ENCODE measurements at places on chromosomes 1 and 21.

DNA sequence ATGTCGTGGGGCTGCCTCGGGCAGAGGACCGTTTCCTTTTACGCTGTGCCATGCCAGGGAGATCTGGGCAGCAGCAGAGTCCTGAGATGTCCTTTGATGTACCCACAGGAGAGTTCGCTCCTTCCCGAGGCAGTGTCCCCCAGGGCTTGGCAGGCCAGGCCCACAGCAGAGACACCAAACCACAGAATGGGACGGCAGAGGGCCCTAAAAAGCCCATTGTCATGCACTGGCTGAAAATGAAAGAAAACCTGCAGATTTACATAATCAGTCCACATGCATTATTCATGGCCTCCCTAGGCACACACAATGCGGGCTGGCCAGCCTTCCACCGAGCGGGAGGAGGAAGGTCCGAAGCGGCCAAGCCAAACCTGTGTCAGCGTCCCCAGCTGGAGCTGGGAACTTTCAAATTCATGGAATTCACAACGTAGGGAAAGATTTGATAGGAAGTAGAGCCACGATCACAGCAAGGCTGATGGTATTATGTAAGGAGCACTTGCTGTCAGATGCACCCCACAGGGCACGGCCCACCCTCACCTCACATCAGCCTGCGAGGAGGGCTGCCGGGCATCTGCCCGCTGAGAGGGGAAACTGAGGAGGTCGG, 25.3 kb upstream of the EFHD2 start:
- DNase-seq, result no peak

GRCh38 chr1:230693221-230693620, 20.7 kb downstream of the AGT start:
- no peak for DNase-seq

GRCh38 chr1:175637911-175638310, 105.5 kb downstream of the TNR start:
- DNase-seq, result no peak

- DNase-seq, result no peak
Observed at GRCh38 chr1:40435471-40435870, 14.8 kb upstream of the ZFP69B start.

- DNase-seq, result no peak
Observed at GRCh38 chr1:6904476-6905170, 119.4 kb downstream of the CAMTA1 start.

Data from mesothelial cell of epicardium (in vitro differentiated cells).